ENCODE measurements at places on chromosomes 12 and 14.

- DNase-seq = no peak
These were observed 658 bp upstream of the CEP128 start for GRCh38 chr14:80942191-80942600.

GRCh38 chr12:106146987-106147386 lies 8.2 kb upstream of the NUAK1 start:
- no peak for DNase-seq

DNA sequence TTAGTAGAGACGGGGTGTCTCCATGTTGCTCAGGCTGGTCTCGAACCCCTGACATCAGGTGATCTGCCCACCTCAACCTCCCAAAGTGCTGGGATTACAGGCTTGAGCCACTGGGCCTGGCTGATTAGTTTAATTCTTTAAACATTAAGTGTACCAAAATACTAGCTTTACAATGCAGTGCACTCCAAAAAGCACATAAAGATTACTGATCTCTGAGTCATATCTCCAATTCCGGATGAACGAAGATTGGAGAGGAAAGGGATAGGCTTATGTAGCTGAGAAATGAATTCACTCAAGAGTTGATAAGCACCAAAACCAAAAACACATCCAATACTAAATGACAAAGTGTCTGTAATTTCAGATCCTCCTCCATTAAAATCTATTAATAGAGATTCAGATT lies 15.1 kb downstream of the NAV3 start:
- DNase-seq = no peak

DNA sequence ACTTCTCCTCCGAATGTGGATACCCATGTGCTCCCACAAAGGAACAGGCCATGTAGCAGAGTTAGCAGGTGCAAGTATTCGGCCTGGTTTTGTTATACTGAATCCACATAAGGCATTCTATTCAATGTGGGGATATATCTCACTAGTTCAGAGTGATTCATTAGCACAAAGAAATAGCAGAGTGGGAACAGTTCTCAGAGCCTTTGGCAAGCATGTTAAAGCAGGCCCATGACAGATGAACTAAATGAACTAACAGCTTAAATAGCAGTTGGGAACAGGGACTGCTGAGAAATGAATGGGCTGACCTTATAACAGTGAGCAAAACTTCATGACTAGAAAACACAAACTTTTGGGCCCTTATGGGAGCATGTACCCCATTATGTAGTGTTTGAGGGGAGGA lies 352.0 kb downstream of the FLRT2 start:
- DNase-seq = no peak

- DNase-seq = no peak
These were observed 17.5 kb upstream of the PPP1CC start for GRCh38 chr12:110760204-110760609.

DNA sequence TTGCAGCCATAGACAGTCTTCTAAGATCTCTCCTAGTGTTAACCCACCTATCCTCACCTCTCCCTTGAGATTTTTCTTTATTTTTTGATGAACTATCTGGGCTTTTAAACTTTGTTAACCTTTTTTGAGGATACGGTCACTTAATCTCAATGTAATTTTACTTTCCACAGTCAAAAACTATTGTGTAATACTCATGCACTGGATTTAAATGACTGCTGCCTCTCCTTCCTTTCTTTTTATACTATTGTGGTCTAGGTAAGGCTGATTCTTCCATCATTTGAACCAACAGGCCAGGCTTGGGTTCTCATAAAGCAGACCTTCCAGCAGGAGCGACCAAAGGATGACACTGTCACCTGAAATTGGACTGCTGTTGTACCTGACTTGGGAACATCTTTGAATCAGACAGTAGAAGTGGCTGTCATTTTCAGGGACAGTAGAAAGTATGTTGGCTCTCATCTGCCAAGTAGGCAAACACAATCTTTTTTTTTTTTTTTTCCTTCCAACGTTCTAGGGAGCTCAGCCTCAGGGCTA lies 689 bp upstream of the PDE3A start:
- no peak for DNase-seq

- no peak for DNase-seq
These were observed 13.9 kb downstream of the TMEM119 start for GRCh38 chr12:108583991-108584390.

DNA sequence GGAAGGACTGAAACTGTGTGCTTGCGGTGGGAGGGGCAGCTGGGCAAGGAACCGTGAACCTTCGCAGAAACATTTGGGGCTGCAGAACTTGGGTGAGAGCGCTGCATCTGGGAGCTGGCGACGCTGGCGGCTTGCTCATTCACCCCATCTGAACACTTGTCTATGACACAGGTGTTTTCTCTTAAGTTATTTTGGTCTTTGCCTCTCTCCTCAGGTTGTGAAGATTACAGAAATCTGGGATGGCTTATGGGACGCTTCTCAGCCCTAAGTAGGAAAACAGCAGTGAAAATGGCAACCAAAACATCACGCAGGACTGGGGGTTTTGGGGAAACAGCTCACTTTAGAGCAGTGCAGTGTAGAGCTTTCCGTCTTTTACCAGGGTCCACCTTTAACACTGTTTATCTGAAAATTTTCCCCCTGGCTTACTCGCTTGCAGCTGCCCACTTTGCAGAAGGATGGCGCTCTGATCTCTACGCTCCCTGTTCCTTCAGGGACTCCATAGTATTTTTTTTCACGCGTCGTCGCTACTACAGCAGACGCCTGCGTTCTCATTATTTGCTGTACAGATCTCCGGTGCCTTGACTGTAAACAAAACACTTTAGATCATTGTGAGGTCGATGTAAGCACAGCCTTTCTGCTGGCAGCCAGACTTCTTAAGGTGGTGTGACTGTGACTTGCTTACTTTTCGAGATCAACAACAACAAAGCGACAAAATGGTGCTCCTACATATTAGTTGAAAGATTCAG lies 2.7 kb upstream of the CDKN1B start:
- DNase-seq = peak; percentile 74

DNA sequence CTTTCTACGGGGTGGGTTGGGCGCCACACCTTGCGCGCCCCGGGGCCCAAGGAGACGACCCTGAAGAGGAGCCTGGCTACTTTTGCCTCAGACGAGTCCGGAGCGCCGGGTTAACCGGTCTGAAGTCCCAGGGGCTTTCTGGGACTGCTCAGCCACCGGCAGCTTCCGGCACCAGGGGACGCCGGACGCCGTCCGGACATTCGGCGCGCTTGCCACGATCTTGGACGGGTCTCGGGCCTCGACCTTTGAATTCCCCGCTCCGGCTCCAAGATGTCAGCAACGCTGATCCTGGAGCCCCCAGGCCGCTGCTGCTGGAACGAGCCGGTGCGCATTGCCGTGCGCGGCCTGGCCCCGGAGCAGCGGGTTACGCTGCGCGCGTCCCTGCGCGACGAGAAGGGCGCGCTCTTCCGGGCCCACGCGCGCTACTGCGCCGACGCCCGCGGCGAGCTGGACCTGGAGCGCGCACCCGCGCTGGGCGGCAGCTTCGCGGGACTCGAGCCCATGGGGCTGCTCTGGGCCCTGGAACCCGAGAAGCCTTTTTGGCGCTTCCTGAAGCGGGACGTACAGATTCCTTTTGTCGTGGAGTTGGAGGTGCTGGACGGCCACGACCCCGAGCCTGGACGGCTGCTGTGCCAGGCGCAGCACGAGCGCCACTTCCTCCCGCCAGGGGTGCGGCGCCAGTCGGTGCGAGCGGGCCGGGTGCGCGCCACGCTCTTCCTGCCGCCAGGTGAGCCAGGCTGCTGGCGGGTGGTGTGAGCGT lies at the start of gene ACOT4:
TSS of gene ACOT4 (plus strand) at position 184 of the 760 bp plus-strand sequence. CDS start at position 271, 87 bp downstream.
- no peak for DNase-seq

GRCh38 chr12:60981473-60981872 lies 1278.7 kb upstream of the USP15 start:
- DNase-seq = no peak

GRCh38 chr12:32377344-32378055 lies 21.9 kb upstream of the FGD4 start:
- DNase-seq = no peak

DNA sequence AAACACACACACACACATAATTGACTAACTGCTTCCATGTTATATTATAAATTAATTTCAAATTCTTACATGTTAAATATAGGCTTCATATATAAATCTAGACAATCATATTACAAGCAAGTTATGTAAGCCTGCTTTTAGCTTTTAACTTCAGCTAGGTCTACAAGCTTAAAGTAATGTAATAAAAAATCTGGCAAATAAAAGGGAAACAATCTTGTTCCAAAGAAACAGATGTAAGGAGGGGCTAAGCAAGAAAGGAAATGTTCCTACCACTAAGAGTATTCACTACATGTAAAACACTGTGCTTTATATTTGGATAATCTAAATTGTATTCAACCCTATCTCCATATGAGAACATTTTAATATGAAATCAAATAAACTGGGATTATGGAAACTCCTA lies 110.4 kb downstream of the SLC6A15 start:
- no peak for DNase-seq

- DNase-seq = no peak
These were observed 87.3 kb upstream of the RIN3 start for GRCh38 chr14:92426237-92426636.

- no peak for DNase-seq
These were observed 10.3 kb downstream of the LYSET start for GRCh38 chr14:93195316-93195999.

DNA sequence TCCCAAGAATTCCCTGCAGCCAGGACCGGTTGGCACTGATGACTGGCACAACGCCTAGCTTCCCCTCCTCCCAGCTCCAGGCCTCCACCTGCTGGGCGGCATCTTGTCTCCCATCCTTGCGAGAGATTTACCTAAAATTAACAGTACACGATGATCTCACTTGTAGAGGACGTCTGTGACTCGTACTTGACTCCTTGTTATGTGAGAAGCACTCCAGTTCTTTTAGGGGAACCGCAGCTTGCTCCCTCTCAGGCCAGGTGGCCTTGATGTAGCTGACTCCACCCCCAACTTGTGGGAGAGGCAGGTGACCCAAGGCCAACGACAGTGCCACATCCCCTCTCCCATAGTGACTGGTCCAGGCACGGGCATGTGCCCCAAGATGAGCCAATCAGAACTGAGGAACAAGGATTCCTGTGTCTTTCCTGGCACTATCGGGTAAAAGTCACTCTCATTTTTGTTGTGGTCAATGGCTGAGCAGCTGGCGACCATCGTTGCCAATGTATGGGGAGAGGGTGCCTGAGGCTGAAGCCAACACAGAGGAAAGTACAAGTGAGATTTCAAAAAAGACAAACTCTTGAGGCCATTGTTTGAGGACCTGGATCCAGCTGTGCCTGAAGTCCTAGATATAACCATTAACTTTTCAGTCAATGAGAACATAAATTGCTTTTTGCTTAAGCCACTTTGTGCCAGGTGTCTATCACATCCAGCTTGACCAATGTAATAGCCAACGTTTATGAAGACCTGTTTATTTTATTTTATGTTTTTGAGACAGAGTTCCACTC lies 208.7 kb downstream of the RBM19 start:
- peak; percentile 47 for DNase-seq

- no peak for DNase-seq
These were observed at the start of gene ELK3 for GRCh38 chr12:96193725-96194575. Gene ELK3 (plus strand): TSS chr12:96194375.

DNA sequence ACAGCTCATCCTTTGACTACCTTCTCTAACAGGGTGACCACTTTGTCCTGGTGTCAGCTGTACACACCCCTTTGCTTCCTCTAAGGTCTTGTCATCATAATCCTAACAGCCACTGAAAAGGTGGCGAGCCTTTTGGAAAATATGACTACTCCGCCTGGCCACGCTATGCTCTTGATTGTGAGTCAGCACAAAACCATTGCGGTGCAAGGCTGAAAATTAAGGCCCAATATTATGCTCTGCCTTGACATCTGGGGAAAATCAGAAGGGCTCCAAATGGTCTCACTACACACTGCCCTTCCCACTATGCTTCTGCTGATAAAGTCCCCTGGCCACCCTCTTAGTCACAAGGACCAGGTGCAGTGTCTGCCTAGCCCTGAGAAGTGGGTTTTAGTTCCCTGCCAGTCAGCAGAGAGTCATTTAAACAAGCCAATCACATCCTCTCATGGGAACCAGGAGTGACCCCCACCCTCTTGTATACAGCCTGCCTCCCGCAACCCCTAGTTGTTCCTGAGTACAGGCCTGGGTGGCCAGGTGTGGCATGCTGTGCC lies 34.3 kb downstream of the FGD6 start:
- DNase-seq = no peak

DNA sequence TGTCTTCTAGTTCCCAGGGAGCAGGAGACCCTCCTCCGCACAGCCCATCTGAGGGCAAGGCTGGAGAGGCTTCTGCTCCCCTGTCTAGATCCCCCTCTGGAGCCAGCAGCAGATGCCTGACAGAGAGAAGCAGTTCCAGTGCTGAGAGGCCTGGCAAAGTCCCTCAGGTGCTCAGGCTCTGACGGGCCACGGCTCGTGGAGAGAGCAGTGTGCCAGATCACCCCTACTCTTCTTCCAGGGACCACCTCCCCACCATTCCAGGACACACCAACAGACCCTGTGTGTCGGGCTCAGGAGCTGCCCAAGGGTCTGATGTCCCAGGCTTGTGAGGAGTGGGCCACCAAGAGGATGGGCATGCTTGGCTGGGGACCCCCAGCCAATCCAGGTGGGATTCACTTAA lies 22.5 kb upstream of the C14orf180 start:
- no peak for DNase-seq

GRCh38 chr12:63885401-63885800 lies 40.9 kb downstream of the SRGAP1 start:
- no peak for DNase-seq

DNA sequence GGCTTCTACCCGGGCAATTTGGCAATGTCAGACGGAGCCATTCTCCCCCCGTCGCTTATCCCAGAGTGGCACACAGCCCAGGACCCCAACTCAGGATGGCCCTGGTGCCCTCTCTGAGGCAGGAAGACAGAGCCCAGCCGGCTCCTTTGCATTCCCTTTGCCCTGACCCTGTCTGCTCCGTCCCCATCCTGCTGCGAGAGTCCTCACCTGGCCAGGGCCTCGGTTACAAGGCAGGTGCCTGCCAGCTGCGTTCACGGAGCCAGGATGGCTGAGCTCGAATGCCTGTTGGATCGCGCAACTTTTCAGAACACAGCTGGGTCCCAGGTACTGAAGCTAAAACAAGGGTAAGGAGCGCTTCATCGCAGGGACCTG lies 18.6 kb downstream of the LRTM2 start:
- no peak for DNase-seq

DNA sequence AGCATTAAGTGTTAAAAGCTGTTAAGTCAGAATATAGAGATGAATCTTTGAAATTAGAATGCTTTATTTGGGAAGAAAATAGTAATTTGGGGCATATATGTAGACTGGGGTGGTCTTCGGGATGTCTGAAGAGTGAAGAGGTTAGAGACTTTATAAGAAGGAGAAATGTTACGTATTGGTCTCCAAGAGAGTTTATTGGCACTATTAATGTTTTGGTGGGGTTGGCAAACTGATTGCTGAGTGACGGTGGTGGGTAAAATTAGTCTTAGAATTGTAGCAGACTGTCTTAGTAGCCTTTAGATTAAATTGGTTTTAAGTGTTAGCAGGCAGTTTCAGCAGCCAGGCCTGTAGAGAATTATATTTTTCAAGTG lies 4.9 kb upstream of the ATP23 start:
- no peak for DNase-seq

DNA sequence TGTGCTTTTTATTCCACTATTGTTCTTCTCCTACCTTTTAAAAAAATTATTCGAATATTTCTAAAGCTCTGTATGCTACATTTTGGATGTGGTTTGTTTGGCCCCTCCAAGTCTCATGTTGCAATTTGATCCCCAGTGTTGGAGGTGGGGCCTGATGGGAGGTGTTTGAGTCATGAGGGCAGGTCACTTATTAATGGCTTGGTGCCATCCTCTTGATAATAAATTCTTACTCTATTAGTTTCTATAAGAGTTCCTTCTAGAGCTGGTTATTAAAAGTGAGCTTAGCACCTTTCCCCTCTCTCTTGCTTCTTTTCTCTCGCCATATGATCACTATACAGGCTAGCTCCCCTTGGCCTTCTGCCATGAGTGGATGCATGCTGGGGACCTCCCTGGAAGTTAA lies 445.6 kb upstream of the PDE3A start:
- no peak for DNase-seq

Data from NCI-H187 (cell line).